ENCODE measurements at places on chromosomes 6 and 20.

DNA sequence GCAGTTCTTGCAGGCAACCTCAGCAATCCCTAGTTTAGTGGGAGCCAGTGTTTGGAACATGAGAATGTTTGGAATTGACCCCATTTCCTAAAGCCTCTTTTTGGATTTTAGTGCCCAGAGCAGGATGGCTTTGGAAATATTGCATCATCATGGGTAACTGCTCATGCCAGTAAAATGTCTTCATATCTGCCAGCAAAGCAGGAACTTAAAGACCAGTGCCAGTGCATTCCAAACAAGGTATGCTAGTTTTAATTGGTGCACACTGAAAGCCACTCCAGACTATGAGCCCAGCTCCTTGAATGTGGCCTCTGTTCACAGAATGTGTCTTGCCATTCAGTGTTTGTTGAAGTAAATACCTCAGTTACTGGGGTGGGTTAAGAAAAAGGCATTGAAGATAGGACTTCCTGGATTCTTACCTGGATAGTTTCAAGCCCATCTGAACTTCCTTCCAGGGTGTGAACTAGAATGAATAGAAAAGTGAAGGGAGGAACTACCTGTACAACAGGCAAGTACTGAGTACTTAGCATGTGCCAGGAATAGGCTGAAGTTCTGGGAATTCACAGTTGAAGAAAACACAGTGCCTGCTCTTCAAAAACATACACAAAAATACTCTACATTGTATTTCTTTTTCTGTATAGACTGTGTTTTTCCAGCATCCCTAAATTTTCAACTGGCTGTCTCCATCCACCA lies 70.5 kb downstream of the COL19A1 start:
- DNase-seq, result no peak

DNA sequence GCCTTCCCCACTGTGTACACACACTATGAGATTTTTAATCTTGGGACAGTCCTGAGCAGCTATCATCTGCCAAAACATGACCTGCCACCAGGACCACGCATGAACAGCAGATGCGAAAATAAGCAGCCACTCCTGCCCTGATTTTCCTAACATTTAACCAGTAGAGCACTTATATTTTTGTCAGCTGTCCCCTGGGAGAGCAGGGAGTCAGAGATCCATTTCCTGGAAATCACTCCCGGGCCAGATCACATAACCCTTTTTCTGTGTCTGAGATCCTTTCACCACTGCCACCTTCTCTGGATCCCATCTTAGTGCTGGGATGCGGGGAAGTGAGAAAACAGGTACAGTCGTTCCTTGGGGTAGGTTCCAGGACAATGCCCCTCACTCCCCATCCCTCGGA lies 5.7 kb downstream of the SDCBP2 start:
- no peak for DNase-seq

DNA sequence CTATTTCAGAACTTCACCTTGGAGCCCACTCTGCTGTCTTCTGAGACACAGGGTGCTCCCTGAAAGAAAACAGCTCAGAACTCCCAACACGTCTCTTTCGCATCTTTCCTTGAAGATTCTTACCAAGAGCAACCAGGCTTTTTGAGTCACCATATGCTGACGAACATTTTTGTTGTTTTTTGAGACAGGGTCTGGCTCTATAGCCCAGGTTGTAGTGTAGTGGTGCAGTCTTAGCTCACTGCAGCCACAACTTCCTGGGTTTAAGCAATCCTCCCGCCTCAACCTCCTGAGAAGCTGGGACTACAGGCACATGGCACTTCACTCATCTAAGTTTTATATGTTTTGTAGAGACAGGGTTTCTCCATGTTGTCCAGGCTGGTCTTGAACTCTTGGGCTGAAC lies 68.5 kb downstream of the TRMT11 start:
- no peak for DNase-seq

- no peak for DNase-seq
These were observed 9.5 kb upstream of the PAQR8 start for GRCh38 chr6:52352239-52353018.

DNA sequence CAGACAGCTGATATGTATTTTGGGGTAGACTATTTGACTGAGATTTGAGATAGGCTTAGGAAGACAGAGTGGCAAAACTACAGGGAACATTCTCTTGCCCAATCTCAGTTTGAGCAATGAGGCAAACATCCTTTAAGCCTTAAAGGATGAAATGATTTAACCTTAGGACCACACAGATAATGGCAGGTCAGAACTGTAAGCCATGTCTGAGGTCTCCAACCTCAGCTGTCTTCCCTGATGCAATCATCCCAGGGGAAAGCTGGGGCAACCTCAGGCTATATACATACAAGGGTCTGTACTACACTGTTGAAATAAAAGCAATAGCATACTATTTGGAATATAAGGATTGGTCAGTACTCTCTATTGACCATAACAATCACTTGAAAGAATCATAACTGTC lies 83.8 kb upstream of the NUP153 start:
- no peak for DNase-seq

DNA sequence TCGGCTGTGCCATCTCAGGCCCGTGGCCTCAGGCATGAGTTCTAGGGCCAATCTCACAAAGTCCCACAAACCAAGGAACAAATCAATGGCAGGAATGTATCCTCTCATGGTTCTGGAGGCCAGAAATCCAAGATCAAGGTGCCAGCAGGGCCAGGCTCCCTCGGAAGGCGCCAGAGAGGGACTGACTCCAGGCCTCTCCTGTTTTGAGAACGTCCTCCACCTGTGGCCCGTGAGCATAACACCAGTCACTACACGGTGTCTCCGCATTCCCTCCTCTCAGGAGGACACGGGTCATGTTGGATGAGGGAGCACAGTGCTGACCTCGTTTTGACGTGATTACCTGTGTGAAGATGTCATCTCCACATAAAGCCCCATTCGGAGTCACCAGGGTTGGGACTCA lies 45.0 kb upstream of the SMOC2 start:
- no peak for DNase-seq

- DNase-seq, result no peak
These were observed 14.4 kb upstream of the CST7 start for GRCh38 chr20:24934716-24935115.

- DNase-seq, result no peak
These were observed 85.5 kb upstream of the TENT5A start for GRCh38 chr6:81838031-81838430.

GRCh38 chr20:48041078-48041780 lies 255.9 kb upstream of the SULF2 start:
- DNase-seq, result peak; percentile 66

DNA sequence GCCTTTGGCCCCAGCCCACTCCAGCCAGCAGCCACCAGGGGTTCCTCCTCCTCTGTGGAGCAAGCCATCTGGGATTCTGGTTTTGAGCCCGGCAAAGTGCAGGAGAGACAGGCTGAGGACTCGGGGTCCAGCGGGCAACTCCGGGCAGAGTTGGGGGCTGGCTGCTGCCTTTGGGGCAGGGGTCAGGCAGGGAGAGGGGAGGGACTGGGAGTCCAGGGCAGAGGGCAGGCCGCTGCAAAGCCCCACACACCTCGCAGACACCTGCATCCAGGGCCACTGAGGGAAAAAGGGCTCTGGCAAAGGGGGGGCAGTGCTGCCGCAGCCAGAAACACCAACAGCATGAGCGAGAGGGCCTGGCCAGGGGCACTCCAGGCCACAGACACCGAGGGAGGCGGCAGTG lies 8.8 kb downstream of the BIRC7 start:
- no peak for DNase-seq

DNA sequence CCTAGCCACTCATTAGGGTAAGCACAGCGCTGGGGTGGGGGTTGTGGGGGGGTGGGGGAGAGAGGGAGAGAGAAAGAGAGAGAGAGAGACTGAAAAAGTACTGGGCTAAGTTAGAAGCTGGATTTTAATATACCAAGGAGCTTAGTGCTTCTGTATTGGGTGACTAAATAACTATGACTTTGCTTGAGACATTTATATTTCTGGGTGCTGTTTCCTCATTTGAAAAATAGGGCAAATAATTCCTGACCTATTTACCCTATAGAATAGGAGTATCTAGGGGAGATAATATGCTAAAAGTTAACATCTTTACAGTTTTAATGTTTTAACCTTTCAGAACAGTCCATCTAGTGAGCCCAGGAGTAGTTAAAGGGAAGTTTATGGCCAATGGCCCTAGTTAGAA lies 7.7 kb downstream of the NKAIN2 start:
- no peak for DNase-seq

- DNase-seq, result peak; percentile 44
These were observed 60.8 kb downstream of the PRPH2 start for GRCh38 chr6:42661540-42662153.

DNA sequence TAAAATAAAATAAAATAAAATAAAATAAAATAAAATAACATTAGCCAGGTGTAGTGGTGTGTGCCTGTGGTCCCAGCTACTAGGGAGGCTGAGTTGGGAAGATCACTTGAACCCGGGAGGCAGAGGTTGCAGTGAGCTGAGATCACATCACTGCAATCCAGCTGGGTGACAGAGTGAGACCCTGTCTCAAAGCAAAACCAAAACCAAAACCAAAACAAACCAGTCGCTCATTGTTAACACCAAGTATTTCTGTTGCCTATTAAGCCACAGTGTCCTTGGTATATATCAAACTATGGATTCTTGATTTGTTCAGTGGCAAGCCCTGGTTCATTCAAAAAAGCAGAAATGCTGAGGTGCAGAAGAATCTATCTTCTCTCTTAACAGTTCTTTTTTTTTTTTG lies 65.7 kb downstream of the PYGB start:
- no peak for DNase-seq

DNA sequence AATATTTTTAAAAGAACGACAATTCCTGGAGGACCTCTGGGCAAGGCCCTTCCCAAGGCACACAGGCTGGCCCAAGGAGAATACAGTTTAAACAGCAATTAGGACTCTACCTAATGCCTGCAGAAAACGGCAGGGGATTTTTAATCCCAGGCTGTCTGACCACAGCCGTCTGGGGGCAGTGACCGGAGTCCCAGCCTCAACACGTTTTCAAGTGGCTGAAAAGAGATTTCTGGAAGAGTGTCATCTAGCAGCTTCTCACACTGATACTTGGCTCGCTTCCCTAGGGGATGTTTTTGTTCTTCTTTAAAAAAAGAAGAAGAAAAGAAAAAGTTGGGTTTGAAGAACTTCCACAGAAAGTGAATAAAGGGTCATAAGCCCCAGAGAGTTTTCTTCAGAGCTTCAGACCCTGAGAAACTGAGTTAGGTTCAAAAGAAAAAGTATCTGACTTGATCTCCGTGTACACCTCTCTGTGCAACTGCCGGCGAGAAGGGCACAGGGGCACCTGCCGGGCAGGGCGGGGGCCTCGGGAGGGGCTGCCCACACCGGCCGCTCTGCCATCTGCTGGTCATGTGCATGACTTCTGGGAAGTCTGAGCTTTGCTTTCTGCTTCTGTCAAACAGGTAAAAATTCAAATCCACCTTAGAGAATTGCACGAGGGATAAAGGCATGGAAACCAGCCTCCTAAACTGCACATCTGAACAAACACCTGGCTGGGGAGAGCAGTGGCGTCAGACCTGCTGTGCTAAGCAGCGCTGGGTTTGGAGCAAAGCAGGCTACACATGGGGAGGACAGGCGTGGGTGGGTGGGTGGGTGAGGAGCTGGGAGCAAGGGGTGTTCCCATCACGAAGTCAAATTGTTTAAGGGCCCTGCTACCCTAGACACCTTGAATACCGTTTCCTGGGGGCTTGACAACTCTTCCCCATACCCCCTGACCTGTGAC lies 33.0 kb downstream of the RRBP1 start:
- DNase-seq, result no peak

GRCh38 chr6:153801917-153802316 lies 237.1 kb upstream of the OPRM1 start:
- DNase-seq, result no peak

GRCh38 chr20:36956674-36957073 lies 5.2 kb upstream of the SAMHD1 start:
- no peak for DNase-seq

- DNase-seq, result no peak
These were observed 110.1 kb upstream of the GPR6 start for GRCh38 chr6:109867970-109868358.

DNA sequence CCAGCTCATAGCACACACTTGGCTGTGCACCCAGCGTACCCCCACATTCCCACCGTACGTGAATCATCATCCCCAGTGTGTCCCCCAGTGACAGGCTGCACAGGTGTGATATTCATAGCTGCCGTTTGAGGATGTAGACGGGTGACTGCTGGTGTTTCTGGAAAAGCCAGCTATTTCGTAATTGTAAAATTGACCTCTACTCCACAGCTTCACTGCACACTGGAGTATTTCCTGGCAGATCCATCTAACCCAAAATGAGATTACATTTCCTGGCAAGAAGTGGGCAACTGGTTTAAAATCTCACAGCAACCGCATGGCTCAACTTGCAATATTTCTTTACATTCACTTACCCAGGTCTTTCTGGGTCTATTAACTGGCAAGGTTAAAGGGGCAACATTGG lies 30.3 kb downstream of the CD83 start:
- DNase-seq, result no peak

DNA sequence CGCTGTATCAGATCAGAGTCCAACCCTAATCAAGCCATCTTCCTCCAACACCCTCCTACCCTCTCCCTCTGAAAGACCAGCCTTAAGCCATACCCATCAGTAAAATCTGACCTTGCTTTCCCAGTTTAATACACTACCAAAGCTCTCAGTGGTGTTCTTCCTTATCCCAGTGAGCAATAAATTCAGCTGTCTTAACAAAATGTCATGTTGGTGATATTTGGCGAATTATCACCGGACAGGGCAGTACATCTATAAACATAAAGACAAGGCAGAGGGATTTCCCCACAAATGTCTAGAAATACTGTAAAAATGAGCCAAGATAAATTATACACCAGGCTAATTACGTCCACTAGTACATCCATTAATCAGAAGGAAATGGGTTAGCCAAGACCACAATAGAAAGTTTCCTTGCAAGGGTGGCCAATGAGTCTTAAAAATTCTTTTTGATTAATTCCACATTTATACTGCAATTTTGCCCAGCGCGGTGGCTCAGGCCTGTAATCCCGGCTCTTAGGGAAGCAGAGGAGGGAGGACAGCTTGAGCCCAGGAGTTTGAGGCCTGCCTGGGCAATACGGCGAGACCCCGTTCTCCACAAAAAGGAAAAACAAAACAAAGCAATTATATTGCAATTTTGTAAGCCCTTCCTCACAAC lies 905 bp downstream of the RARS2 start:
- no peak for DNase-seq

- DNase-seq, result no peak
These were observed 93.5 kb downstream of the ERMARD start for GRCh38 chr6:169844946-169845345.
